ENCODE measurements at places on chromosomes 1 and 21.
A peak's percentile ranks its signal among the peaks of the same experiment; 100 is the strongest.

DNA sequence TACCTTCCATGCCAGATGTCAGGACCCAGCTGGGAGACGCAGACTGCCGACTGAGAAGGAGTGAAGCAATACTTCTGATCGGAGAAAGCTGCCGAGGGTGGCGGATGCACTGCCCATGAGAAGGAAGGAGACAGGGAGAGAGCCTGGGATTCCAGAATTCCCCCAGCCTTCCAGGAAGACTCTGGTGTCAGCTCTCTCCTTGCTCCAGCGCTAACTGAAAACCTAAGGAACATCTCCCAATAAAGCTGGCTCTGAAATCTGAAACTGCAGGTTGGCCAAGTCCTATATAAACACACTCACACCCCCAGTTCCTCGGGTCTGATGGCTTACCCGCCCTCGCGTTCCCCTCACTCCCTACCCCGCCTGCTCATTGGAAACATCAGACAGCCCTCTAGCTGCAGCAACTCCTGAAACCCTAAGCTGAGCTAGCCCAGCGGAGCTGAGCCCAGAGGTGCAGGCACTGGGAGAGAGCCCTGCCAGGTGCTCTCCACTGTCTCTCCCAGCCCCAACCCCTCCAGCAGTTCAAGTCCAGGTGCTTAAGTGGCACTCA is 52.3 kb downstream of the PLEKHA6 start:
- DNase-seq = peak; percentile 97

DNA sequence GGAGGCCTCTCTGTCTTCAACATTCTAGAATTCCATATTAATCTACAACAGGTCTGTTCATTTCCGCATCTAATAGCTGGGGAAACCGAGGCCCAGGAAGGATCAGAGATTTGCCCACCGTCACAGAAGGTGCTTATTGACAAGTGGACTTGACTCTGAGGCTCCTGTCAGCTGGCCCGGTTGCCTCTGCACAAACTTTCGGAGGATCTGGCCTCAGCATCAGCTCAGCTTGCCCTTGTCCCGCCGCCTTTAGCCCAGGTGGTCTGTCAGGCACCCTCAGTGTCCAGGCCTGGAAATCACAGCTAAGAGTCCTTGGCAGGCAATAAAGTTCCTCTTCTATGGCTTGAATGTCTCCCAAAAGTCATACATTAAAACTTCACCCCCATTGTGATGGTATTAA is 8.2 kb upstream of the RUNX3 start:
- no peak for DNase-seq

DNA sequence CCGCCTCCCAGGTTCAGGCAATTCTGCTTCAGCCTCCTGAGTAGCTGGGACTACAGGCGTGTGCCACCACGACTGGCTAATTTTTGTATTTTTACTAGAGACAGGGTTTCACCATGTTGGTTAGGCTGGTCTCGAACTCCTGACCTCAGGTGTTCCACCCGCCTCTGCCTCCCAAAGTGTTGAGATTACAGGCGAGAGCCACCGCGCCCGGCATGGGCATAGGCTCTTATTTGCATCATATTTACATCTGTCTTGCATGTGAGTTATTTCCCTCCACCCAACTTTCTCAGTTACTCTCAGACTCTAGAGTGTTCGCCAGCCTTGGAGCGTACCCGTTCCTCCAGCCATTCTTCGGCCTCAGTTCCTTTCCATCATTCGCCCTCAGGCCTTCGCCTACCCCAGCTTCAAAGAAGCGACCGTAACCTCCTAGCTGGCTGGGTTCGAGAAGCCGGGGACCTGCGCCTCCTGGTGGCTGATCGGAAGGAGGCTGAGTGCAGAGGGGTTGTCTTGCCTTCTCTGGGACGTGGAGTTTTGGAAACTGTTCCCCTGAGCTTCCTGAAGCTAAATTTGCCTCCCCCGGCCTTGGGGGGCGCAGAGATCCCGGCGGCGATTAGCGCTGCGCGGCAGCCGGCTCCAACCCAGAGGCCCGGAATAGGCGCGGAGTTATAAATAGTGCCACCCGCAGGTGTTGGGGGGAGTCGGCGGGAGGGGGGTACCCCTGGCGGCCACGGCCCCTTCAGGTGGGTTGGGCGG is 3.6 kb upstream of the ZBTB7B start:
- DNase-seq = no peak

DNA sequence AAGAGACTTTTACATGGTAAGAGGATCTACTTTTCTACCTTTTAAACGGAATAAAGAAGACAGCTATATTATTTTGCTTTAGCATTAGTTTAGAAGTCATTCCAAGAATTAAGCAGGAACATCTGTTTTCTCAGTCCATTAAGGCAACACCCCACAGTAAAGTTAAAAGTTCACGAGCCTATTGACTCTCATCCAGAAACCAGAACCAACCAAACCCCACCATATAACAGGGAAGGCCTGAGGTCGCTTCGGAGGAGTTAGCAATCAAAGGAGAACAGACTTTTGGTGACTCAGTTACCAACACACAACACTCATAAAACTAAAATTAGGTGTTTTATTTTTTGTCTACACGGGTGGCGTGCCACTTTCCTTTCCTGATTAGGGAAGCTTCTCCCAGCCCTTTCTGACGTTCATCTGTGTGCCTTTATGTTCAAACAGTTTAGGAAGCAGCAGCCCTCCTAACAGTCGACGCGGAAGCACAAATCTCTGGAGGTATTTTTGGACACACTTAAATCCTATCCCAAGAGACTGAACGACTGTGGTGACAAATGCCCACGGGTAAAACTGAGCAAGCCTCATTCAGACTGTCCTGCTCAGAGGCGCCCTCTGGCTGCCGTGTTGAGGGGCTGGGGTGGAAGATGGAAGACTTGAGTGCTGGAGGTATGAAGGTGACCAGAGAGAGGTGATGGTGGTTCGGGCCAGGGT is 8.6 kb upstream of the PLA2G2C start:
- no peak for DNase-seq

- no peak for DNase-seq
These were observed 5.9 kb upstream of the SIPA1L2 start for GRCh38 chr1:232635778-232636356.

DNA sequence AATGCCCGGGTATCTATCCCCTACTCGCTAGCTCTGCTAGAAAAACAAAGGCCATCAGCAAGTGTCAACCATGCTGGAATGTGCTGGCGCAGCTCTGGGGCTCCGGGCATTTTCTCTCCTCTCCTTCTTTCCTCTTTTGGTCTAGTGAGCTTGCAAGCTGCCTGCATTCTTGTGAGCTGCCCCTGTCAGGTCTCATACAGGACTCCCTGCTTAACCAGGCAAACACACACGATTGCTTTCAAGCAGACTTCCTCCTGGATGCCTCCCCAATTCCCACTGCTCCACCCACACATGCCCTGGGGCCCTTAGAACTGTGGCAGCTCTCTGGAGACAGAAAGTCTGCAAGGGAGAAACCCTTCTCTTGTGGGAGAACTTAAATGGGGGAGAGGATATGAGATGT is 35.7 kb upstream of the SUCO start:
- DNase-seq = no peak

- DNase-seq = no peak
These were observed 10.5 kb upstream of the LAX1 start for GRCh38 chr1:203754455-203754864.

DNA sequence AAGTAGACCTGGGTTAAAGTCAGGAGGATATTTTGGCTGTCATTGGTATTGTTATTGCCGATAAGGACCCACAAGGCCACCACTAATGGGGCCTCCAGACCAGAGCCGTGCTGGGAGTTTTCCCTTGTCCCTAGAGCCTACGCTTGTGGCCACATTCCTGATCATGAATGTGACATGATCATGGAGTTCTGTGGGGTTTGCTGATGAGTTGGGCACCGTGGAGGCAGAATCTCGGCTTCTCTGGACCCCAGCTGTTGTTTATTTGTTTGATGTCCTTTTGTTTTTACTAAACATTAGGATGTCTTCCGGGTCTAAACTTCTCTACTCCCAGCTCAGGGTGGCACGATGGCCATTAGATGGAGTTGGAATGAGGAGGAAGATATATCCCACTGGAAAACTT is 74.9 kb upstream of the TMPRSS2 start:
- no peak for DNase-seq

- no peak for DNase-seq
These were observed 10.1 kb downstream of the GPATCH2 start for GRCh38 chr1:217620814-217621213.

DNA sequence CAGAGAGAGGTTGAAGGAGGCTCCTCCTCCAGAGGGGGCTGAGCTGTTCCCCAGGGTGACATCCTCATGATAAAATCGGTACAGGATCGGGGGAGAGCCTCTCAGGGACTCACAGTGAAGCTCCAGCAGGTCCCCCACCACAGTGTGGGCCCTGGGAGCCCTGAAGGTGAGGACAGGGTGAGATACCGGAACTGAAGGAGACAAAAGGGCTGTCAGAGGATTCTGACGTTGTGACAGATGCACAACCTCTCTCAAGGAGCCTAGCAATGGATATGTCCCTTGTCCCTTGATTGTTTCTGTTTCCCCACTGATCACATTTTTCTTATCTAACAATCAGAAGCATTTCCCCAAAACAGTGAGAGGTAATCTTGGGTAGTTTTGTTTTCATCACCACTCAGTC is 5.2 kb downstream of the FCRL3 start:
- no peak for DNase-seq

DNA sequence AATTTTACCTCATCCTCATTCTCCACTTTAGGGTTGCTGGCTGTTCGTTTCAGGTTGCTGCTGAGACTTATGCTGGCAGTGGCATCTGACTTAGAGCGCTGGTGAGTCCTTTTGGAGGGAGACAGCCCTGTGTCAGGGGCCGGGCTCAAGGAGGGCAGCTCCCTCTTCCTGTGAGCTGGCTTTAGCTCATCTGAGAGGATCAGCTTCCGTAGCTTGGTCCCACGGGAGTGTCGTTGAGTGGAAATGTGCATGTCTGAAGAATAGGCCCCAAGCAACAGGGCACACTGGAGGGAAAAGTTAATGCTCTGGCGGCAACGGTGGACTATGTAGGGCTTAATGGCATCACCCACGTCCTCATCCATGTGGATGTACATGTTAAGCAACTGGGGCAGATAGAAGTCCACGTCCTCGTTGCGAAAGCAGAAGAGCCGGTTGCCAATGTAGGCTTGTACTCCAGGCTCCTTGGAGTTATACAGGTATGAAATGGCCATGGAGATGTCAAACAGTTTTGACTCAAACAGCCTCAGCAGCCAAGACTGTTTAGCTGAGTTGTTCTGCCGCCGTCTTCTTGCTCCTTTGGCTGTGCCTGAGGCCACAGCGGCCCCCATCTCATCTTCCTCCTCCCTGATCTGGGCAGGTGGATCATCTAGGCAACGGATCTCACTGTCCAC is 11.5 kb downstream of the PI4KB start:
- DNase-seq = no peak

GRCh38 chr1:94117259-94117851 is 3.6 kb downstream of the ABCA4 start:
- DNase-seq = no peak

- DNase-seq = no peak
These were observed 2.7 kb downstream of the CFAP57 start for GRCh38 chr1:43174873-43175272.

DNA sequence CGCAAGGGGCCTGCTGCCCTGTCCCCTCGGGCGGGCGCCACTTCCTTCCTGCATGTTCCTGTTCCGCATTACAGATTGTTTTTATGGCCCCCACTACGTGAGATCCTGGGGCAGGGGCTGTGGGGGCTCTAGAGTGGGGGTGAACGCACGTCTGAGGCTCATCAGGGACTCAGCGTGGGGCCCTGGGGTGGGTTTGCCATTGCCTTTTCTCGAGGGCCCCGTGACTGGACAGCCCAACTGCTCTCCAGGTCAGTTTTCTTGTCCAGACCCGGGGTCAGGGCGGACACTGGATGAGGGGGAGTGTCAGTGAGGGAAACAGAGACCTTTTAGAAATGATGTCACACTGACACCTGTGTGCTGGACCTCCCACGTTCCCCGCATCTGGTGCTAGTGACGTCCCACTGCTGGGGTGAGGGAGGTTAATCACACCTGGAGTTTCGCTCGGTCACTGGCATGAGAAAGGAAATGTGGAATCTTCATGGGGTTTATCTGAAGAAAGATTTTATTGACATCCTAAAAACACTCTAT is 65.9 kb downstream of the AGPAT3 start:
- no peak for DNase-seq

DNA sequence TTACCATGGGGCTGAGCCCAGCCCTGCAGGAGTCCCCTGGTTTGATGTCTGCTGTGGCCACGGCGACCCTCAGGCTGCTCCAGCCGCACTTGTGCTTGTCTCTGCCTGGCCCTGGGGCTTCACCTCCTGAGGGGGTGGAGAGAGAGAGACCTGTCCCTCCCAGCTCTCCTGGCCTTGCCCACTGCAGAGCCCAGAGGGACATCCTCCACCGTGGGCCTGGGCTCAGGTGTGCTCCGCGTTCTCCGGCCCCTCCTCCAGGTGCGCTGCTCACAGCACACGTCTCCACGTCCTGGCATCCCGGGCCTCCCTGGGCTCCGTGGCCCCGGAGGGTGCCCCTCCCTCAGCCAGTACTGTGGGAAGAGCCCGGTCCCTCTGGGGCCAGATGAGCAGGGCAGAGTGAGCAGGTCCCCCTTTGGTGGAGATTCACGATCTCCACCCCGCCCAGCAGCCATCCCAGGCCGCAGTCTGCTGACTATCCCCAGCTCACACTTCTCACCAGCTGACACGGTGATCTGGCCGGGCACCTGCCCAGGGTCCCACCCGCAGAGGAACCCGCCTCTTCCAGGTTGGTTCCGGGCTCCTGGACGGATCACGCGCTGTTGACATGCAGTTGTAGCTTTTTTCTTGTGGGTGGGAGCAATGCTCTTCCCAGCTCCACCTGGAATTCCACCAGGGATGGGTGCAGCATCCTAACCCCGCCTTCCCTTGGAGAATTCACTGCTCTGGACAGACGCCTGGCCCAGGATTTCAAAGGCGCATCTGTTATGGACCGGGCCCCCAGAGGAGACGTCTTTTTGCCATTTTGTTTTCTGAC is 41.8 kb upstream of the POFUT2 start:
- no peak for DNase-seq

DNA sequence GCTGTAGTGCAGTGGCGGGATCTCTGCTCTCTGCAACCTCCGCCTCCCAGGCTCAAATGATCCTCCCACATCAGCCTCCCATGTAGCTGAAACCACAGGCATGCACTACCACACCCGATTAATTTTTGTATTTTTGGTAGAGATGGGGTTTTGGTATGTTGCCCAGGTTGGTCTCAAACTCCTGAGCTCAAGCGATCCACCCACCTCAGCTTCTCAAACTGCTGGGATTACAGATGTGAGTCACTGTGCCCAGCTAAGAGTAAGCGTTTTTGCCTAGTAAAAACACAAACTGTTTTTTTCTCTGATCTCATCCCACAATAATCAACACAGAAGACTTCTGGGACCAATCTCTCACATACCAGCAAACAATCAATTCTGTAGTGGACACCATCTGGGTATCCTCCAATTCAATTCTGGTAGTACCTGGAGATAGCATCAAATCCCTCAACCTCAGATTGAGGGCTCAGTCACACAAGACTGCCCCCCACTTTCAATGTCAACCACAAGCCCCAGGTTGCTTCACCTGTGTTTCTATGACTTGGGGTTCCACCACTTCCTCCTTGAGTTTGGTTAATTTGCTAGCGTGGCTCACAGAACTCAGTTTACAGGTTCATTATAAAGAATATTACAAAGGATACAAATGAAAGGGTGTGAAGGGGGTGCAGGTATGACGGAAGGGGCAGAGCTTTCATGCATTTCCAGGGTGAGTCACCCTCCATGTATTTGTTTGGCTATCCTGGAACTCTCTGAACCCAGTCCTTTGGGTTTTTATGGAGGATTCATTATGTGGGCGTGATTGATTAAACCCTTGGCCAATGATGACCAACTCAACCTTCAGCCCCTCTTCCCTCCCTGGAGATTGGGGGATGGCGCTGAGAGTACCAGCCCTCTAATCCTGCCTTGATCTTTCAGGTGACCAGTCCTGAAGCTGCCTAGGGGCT is 40.0 kb upstream of the RHOU start:
- no peak for DNase-seq

GRCh38 chr1:34060901-34061415 is 104.1 kb downstream of the CSMD2 start:
- DNase-seq = no peak

Data from NCI-H187 treated with DMSO at 0.1 percent for 48 hours (cell line).